Mammary epithelial cell (primary cell): ENCODE measurements at places on chromosomes 4 and X. TPM values are rescaled to one million over a fixed set of nuclear protein-coding genes. Genes with fewer than 3 reads are reported as not detected.

DNA sequence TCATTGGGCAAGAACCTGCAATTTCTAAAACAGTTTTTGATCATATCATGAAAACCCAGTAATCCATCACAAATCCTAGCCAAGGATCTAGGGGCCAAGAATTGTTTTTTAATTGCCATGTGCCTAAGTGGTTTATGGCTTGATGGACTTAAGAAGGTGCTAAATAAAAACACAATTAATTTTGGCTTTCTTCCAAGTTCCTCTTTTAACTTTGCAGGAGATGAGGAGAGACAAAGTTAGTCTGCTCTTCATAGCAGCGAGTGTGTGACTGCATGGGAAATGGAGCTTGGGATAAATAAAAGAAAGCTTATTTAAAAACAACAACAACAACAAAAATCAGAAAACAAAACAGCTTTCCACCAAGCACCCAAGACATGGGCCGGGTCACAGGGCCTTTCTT is 41.4 kb downstream of the ARHGEF9 start:
- no peak for DNase-seq

DNA sequence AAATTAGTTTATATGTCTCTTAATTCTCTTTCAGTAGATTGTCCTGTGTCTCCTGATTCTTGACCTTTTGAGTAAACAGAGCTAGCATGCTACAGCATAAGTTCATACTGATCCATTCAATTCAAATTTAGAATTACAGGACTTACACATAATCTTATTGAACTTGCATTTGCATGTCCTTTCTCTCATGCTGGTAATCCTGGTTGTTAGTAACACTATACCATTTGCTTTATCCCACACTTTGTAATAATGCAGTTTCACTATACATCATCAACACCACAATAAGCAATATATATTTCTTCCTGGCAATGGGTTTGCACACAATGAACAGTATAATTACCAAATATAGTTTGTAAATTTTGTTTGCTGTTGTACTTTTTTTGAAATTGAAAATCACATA is 937.2 kb upstream of the GRID2 start:
- no peak for DNase-seq

Gene GC
- polyA plus RNA-seq = not detected

Gene FAT4
- 0.42 TPM for polyA plus RNA-seq

DNA sequence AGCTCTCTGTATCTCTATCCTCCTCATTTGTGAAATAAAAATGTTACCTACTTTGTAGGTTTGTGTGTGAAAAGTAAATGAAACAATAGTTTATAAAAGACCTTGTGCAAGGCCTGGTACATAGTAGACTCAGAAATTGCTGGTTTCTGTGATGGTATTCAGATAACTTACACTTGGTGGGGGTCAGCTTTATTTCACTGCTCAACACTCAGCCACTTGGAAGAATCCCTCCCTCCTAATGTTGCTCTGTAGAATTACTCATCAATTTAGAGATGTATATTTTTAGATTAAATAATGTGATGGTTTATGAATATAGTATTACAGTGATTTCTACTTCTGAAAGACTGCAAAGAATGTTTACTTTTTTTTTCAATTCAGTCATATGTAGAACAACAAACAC is 32.7 kb downstream of the SMARCAD1 start:
- no peak for DNase-seq

DNA sequence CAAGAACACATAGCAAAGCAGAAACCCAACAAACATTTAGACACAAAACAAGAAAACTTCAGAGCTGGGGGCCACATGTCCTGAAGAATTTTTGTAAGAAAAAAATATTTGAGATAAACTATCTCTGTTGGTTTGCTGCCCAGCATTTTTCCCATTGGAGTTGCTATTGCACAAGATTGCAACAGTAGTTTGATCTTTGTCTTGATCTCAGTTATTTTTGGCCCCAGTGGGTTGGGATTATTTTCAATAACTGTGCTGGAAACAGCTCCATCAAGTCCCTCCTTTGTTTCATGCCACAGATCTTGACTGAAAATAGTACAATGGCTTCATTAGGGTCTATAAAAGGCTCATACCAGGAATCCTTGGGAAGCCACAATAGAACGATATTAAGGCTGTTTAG is 103.8 kb upstream of the RAI2 start:
- DNase-seq = no peak

DNA sequence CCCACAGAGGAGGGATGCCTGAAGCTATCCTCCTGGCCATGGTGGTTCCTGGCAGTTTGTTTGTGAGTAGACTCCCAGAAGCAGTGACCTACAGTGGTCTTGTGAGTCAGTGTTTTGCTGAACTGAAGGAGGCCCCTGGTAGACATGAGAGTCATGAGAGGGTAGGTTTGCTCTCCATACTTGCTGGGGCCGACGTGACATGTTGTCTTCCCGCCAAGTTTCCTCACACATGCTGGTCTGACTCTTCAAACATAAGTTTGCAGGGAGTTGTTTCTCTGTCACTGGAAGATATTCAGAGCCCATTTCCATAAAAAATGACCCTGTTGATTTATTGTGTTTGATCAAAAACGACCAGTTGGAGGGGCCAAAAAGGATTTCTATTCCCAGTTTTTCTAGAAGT is 131.1 kb upstream of the SCML1 start:
- DNase-seq = no peak

DNA sequence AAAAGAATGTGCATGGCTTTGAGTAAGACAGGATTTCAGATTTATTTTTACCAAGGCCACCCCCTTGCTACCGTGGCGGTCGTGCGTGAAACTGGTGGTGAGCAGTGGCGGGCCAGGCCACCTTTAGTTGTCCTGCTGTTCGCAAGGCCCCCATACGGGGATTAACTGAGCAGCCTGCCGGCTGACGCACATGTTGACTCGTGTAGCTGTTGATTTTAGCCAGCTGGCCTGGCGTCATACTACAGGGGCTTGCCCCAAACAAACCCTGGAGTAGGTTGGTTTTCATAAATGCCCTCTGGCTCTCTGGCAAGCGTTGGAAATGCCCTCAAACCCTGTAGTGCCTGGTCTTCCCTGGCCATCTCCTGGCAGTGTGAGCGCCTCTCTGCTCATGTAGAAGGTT is 28.4 kb downstream of the WFS1 start:
- DNase-seq = no peak

Gene CCDC120
- 12.6 TPM for polyA plus RNA-seq

- DNase-seq = no peak
Measured at GRCh38 chrX:69163936-69164741, 1.1 kb downstream of the PJA1 start.

Gene CXCL11
- polyA plus RNA-seq = 0.06 TPM

- peak; percentile 43 for DNase-seq
Measured at GRCh38 chr4:101277671-101278070, 69.7 kb downstream of the PPP3CA start.

Gene SSX2
- polyA plus RNA-seq = not detected

Gene RIBC1
- polyA plus RNA-seq = 0.23 TPM

DNA sequence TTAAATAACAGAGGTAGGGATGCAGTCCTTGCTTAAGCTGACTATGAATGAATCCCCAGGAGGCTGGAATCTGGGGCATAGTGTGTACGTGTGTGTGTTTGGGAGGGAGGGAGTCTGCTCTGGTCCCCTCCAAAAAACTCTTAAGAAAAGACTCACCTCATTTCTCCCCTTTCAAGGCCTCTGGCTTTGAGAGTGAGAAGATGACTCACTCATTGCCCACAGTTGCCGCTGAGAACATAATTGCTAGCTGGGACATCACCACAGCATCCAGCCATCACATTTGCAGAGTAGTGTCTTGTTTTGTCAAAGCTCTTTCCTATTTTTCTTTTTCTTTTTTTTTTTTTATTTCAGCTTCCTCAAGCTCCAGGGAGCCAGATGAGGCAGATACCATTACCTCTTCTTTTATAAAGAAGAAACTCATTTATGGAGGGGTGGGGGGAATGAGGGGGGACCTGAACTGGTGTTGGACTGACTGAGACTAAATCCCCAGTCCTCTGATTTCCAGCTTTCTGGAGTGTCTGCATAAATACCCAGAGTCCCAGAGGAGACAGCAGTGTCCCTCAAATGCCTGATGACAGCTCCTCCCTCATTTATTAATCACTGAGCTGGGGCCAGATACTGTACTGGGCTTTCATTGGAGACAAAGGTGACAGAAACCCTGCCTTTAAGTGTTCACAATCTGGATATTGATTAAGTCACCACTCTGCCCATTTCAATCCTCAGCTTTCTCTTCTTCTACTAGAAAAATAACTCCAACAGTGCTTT is 61.9 kb upstream of the LAS1L start:
- DNase-seq = peak; percentile 54

DNA sequence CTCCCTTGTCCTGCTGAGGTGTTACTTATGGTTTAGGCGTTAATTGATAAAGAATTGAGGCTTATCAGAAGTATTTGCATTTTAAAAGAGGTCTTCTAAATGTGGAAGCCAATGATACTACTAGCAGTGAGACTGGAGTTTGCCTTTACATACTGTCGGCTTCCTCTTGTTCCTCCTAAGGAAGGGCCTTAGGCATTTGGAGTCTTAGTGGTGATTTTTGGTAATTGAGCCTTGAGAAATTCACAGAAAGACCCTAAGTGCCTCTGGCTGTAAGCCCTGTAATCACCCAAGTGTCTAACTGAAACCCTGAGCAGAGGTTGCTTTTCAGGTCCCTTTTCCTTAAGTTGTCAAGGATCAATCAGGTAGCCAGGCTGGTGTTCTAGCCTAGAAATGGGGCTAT is 14.8 kb downstream of the IL13RA1 start:
- no peak for DNase-seq

DNA sequence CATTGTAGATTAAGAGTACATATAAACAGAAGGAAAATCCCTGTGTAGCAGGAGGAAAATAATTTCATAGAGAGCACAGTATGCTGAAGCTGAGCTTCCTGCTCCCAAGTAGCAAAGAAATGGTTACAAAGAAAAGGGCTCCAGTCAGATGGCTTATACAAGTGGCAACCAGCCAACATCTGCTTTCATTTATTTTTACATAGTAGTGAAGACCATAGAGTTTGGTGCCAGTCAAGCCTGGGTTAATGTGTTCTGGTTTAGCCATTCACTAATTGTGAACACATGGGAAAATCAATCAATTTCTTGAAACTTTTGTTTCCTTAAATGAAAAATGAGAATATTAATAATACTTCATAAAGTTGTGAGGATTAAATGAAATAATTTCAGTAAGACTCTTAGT is 111.3 kb upstream of the ELOVL6 start:
- DNase-seq = no peak

GRCh38 chr4:138217567-138217966 is 24.6 kb downstream of the SLC7A11 start:
- DNase-seq = no peak

- no peak for DNase-seq
Measured at GRCh38 chrX:68746988-68747387, 81.8 kb upstream of the EFNB1 start.

Gene FHDC1
- 2.1 TPM for polyA plus RNA-seq
